Memory B cell (primary cell): ENCODE measurements at places on chromosomes 7 and 10.

GRCh38 chr10:59177031-59177797, 771 bp downstream of the PHYHIPL start:
- no peak for DNase-seq

- no peak for DNase-seq
Observed at GRCh38 chr7:143396625-143397556, 11.8 kb downstream of the EPHA1 start.

DNA sequence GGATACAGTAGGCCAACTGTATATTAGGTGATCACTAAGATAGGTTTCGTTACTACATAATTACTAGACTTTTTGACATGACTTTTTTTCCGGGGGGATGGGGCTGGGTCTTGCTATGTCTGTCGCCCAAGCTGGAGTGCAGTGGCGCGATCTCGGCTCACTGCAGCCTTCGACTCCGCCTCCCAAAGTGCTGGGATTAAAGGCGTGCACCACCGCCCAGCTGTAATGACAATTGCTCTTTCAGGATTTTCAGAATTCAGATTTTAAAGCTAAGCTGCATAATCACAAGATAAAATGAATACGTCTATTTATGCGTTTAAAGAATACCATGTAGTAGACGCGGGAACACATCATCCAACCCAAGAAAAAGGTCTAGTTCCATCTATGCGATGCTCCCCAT, 982 bp downstream of the IDI1 start:
- no peak for DNase-seq

DNA sequence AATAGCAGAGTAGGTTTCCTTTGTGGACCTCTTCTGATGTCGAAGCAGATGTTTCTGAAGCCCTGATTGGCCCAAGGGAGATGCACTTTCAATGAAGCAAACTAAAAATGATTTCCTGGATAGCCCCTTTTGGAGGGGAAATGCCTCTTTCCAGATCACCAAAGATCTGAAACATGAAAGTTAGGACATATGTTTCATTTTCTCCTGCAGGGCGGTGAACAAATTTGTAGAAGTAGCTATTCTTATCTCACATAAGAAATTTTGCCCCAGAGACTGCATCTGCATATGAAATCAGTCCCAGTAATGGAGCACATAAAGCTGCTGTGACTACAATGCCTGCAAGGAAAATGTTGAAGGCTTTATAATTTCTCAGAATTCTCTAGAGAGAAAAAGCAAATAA, 56.0 kb downstream of the THSD7A start:
- no peak for DNase-seq

- no peak for DNase-seq
Observed at GRCh38 chr10:74816824-74817498, 9.4 kb upstream of the KAT6B start.

DNA sequence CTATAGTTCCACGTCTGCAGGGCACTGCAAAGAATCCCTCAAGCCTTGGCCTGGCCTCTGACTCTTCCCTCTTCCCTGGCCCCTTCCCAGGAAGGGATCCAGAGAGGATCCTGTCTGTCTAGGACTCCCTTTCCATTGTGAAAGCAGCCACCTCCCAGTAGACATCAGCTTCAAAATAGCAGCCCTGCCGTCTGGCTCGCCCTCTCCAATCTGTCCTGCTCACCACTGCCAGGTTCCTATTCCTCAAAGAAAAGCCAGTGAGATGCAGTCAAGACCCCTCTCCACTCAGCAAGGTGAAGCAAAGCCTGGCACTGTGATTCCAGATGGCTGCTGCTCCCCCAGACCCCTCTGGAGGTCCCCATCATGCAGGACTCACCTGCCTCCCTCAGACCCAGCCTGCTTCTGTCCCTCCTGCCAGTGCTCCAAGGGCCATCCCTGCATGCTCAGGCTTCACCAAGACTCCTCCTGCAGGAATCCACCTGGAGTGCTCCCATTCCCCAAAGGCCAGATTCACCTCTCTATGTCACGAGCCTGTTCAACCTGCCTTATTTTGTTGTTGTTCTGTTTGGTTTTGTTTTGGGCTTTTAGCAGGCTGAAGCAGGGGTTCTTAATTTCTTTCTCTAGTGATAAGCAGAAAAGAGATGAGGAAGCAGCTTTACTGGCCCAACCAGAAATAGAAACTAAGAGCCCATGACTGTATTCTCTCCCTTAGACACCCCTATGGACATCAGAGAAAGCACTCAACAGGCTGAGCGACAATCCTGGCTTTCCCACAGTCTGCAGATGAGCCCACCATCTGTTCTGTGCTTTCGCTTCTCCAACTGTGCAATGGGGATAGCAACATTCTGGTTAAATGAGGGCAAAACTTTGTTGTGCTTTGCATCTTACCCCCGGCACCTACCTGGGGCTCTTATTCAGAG, 305.1 kb downstream of the GRID1 start:
- DNase-seq = no peak

DNA sequence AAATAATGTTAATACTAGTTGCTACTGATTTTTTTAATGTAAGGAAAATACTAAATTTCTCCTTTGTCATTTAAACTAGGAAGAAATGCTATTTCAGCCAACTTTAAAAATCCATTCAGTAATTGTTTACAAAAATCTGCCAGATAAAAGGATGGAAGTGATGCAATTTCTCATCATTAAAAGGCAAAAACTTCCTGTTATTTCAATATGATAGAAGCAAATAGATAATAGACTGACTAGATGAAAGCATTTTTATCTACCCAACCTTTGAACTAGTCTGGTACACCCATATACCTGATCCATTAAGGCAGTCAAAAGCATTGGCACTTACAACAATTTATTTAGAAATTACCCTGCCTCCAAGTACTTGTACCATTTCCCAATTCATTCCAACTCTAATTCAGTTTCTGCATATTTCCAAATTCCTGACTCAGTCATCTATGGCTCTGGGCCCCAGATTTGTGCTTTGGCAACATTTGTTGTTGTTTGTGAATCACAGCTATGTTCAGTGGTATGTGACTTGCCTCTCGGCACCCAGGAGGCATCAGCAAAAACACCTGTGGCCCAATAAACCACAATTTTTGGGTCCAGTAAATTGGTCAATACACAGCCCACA, 482.6 kb upstream of the SEMA3A start:
- DNase-seq = no peak
